ENCODE measurements at places on chromosomes 4 and X. TPM values are rescaled to one million over a fixed set of nuclear protein-coding genes. Genes with fewer than 3 reads are reported as not detected.
A peak's percentile ranks its signal among the peaks of the same experiment; 100 is the strongest.

- no peaks in the 10 kb centered on the region for H3K27me3 ChIP-seq
- no peak overlapping the region for H3K4me3 ChIP-seq
- H3K36me3 ChIP-seq: no peaks in the 10 kb centered on the region
Measured at GRCh38 chr4:1600811-1601532, 83.1 kb downstream of the FAM53A start.

GRCh38 chrX:150200820-150201287, 162.3 kb upstream of the MAMLD1 start:
- no peak overlapping the region for H3K4me3 ChIP-seq
- peaks cover 5% of the 10 kb centered on the region for H3K4me1 ChIP-seq
- peak; percentile 71 for DNase-seq
- no peak overlapping the region for H3K27ac ChIP-seq

The CENPE gene
- total RNA-seq: 45.2 TPM

DNA sequence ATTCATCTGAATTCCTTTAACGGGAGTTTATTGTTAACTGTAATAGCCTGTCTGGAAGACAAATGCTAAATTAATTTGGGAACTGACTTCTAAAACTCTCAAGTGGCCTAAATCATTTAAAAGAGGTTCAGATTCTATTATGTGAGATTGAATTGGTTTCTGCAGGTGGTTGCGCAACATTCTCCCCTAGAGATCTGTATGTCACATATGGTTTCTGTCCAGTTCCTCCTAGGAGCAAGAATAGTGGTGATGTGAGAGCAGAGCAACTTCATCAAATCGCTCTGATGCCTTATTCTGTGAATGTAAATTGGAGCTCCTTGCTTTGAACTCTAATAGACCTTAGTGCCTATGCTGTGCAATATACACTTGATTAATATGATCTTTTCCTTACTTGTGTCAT, 144.6 kb upstream of the GPR101 start:
- H3K4me3 ChIP-seq: no peak overlapping the region
- H3K27ac ChIP-seq: no peak overlapping the region
- no peaks in the 10 kb centered on the region for H3K4me1 ChIP-seq
- H3K27me3 ChIP-seq: no peaks in the 10 kb centered on the region
- no peaks in the 10 kb centered on the region for H3K36me3 ChIP-seq
- no peak for DNase-seq

GRCh38 chrX:118496763-118497079, 1.1 kb downstream of the DOCK11 start:
- peaks cover 17% of the 10 kb centered on the region for H3K4me1 ChIP-seq
- peak overlapping the region; percentile 96 for H3K27ac ChIP-seq
- H3K36me3 ChIP-seq: no peaks in the 10 kb centered on the region
- H3K27me3 ChIP-seq: no peaks in the 10 kb centered on the region
- peak; percentile 10 for DNase-seq
- peak overlapping the region; percentile 97 for H3K4me3 ChIP-seq

GRCh38 chr4:139656614-139657486, 8.8 kb upstream of the MGST2 start:
- peak overlapping the region; percentile 83 for H3K27ac ChIP-seq
- H3K27me3 ChIP-seq: peaks cover 2% of the 10 kb centered on the region
- no peaks in the 10 kb centered on the region for H3K36me3 ChIP-seq
- peaks cover 24% of the 10 kb centered on the region for H3K4me1 ChIP-seq
- peak; percentile 67 for DNase-seq

- no peaks in the 10 kb centered on the region for H3K4me1 ChIP-seq
- H3K27ac ChIP-seq: no peak overlapping the region
- H3K27me3 ChIP-seq: peaks cover 6% of the 10 kb centered on the region
- H3K36me3 ChIP-seq: no peaks in the 10 kb centered on the region
Measured at GRCh38 chrX:31272472-31272775, 200.6 kb upstream of the FTHL17 start.

DNA sequence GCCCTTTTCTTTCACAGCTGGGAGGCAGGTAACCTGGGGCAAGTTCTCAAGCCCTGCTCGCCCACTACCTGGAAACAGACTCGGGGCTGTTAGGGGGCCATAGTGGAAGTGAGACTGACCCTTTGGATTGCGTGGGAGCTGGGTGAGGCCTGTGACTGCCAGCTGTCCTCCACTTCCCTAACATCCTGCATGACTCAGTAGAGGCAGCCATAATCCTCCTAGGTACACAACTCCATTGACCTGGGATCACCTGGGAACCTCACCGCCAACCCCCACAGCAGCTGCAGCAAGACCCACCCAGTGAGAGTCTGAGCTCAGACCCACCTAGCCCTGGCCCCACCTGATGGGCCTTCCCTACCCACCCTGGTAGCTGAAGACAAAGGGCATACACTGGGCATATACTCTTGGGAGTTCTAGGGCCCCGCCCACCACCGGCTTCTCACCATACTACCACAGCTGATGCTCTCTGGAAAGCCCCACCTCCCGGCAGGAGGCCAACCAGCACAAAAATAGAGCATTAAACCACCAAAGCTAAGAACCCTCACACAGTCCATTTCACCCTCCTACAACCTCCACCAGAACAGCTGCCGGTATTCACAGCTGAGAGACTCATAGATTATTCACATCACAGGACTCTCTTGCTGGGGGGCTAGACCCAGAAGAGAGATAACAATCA, 61.1 kb upstream of the DCTD start:
- peaks cover 45% of the 10 kb centered on the region for H3K27me3 ChIP-seq
- no peak for DNase-seq
- H3K4me1 ChIP-seq: peaks cover 4% of the 10 kb centered on the region
- H3K36me3 ChIP-seq: no peaks in the 10 kb centered on the region
- H3K4me3 ChIP-seq: no peak overlapping the region
- H3K27ac ChIP-seq: no peak overlapping the region

GRCh38 chr4:109436504-109436903, 2.9 kb downstream of the SEC24B start:
- no peak for DNase-seq
- H3K36me3 ChIP-seq: no peaks in the 10 kb centered on the region
- no peaks in the 10 kb centered on the region for H3K27me3 ChIP-seq
- peaks cover 62% of the 10 kb centered on the region for H3K4me1 ChIP-seq

DNA sequence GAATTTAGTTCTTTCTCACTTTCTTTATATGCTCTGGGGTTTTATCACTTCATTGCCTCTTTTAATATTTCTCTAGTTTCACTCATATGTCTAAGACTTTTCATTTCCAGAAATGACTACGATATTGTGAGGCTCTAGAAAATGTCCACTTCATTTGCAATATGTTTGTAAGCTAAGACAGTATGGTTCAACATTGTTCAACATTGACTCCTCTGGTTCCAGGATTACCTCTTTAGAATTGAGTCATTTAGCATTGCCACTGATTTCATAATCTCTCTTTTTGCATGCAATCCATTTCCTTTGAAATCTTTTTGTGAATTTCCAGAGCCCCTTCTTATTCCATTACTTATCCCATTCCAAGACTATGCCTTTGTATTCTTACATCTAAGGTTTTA, 32.3 kb downstream of the BBS12 start:
- no peaks in the 10 kb centered on the region for H3K36me3 ChIP-seq
- no peaks in the 10 kb centered on the region for H3K27me3 ChIP-seq
- peak overlapping the region; percentile 50 for H3K27ac ChIP-seq
- H3K4me1 ChIP-seq: peaks cover 30% of the 10 kb centered on the region

The XAGE1B gene
- not detected for total RNA-seq

The RGN gene
- total RNA-seq: not detected

All from activated naive CD4-positive, alpha-beta T cell treated with anti-CD3 and anti-CD28 coated beads for 36 hours (primary cell).